AG09309 (cell line): ENCODE measurements at places on chromosomes 1 and 21.
A peak's percentile ranks its signal among the peaks of the same experiment; 100 is the strongest.

DNA sequence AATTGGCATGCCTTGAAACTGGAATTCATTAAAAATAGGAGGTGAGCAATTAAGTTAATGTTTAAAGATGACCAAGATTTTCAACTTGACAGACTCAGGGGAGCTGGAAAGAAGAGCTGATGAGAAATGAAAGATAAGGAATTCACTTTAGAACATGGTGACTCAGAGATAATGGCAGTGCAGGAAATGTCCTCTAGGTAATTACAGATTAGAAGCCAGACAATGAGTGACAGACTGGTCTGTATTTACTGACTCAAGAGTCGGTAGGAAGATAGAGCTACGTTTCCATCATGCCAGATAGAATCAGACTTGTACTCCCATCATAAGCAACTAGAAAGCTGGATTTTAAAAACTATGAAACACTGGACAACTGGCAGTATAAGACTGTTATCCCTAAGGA is 151.6 kb downstream of the AJAP1 start:
- no peak for DNase-seq

DNA sequence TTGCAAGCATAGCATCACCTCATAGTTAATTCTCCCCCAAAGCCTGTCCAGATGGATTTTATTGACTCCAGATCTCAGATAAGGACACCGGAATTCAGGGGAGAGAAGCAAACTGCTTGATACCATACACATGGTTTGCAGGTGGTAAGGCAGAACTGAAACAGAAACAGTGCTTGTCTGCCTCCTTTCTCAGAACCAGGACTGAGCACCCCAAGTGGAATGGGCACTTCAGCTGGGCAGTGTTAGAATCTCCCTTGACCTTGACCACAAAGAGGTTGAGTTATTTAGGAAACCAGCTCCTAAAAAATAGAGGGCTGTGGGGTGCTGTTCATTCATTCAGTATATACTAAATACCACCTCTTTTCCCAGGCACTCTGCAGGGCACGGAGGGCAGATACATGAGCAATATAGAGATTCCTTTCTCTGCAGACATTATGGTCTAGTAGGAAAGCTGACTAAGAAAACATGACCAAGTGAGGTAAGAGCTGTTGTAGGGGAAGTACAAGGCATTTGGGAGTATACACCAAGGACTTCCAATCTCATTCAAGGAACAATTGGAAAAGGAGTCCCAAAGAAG is 185.2 kb downstream of the C1orf94 start:
- no peak for DNase-seq

DNA sequence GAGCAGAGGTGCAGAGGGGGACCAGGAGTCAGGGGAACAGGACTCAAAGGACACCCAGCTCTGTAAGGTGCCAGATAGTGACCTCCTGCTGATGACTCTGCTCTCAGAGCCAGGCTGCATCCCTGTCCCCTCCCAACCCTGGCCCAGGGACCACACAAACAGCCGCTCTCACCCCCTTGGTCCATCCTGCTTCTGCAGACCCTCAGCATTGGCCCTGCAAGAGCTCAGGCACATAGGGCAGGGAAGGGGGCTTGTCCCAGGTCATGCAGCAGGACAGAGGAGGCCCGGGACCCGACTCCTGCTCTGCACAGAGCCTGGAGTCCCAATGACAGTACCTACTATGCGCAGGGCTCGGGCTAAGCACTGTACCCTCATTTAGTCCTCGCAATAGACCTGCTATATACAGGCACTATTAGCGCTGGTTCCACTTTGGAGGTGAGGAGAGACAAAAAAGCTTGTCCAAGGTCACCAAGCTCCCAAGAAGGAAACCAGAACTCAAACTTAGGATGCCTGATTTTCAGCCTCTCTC is 15.7 kb downstream of the EPHA2 start:
- DNase-seq: no peak

DNA sequence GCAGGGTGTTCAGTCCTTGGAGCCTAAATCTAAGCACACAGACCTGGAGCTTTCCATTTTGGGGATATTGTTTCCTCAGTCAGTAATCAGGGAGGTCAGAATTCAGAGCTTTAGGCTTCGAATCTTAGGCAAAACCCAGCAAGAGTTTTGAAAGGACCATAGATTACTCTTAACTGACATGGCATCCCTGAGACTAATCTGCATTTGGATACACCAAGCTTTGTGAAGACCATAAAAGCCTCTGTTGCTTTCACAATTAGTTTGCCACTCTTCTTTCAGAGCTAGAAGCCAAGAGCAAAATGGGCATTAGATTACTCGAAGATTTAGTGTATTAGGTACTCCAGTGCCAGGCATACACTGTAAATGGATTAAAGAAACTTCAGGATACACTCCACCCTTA is 131.8 kb upstream of the GREM2 start:
- DNase-seq: no peak

- no peak for DNase-seq
Measured at GRCh38 chr1:172378109-172378760, 42.2 kb upstream of the C1orf105 start.

- DNase-seq: no peak
Measured at GRCh38 chr1:25523542-25523941, 19.9 kb upstream of the LDLRAP1 start.

GRCh38 chr1:185561629-185562028 is 172.6 kb upstream of the HMCN1 start:
- peak; percentile 44 for DNase-seq

DNA sequence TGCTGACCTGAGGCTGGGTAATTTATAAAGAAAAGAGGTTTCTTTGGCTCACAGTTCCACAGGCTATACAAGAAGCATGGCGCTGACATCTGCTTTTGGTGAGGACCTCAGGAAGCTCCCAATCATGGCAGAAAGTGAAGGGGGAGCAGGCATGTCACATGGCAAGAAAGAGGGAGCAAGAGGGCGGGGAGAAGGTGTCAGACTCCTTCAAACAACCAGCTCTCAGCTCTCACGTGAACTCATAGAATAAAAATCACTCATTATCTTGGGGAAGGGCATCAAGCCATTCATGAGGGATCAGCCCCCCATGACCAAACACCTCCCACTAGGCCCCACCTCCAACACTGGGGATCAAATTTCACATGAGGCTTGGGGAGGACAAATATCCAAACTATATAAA is 266.8 kb downstream of the RHOU start:
- DNase-seq: no peak

- DNase-seq: no peak
Measured at GRCh38 chr1:213387380-213388015, 336.5 kb downstream of the RPS6KC1 start.

DNA sequence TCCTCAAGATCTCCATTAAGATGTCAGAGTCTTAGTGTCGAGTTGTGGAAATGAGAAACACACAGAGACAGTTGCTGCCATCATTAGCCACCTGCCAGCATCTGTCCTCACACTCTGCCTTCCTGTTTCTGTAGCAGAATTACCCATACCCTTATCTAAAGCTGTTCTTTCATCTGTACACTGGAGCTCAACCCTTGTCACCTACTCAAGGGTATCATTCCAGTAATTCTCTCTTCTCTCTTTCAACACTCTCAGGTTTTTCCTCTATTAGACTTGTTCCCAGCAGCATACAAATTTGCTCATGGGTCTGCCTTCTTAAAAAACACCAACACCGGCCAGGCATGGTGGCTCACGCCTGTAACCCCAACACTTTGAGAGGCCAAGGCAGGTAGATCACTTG is 27.4 kb upstream of the RNF2 start:
- no peak for DNase-seq

DNA sequence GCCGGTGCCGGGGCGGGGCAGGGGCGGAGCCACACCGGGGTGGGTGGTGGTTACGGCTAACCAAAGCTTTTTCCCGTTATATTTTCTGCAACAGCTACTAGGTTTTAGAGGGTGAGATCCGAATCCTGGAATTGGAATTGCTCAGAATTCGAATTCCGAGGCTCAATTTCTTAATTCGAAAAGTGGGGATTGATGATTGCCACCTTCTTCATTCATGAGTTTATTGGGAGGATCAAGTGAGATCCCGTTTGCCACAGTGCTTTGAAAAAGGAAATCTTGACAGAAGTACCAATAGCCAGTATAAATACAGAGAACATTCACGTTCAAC is 207 bp upstream of the SVBP start:
- no peak for DNase-seq

DNA sequence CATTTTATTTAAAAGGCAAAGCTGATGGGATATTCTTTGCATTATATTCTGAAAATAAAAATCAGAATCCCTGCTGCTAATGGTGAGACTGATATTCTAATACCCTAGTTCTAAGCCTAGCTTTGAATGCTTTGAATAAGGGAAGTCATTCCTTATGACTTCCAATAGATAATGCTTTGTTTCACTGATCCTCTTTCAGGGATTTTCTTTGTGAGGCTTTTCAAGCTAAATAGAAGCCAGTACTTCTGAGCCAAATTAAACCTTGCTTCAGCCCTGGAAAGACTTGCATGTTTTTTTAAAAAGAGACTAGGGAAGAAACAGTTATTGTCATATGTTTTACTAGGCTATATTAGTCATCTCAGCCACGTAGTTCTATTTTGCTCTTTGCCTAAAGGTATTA is 68.5 kb upstream of the CACYBP start:
- no peak for DNase-seq

DNA sequence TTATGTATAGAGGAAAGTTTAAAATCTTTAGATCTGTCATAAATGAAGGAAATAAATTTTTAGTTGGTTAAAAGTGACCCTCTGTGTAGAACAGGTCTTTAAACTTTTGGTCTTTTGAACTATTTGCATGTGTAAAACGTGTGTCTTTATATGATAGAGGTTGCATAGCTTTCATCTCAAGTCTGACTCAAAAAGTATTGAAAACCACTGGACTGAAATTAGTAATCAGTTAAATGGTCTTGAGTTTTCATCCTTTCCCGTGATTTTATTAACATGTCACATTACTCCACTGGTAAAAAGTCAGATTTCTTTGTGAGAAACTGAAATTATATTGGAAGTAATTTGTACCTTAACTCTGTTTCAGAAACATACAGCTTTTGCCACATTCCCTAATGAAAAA is 1.8 kb downstream of the RNPC3 start:
- no peak for DNase-seq

- DNase-seq: no peak
Measured at GRCh38 chr1:16112596-16113555, 39.4 kb upstream of the FAM131C start.

DNA sequence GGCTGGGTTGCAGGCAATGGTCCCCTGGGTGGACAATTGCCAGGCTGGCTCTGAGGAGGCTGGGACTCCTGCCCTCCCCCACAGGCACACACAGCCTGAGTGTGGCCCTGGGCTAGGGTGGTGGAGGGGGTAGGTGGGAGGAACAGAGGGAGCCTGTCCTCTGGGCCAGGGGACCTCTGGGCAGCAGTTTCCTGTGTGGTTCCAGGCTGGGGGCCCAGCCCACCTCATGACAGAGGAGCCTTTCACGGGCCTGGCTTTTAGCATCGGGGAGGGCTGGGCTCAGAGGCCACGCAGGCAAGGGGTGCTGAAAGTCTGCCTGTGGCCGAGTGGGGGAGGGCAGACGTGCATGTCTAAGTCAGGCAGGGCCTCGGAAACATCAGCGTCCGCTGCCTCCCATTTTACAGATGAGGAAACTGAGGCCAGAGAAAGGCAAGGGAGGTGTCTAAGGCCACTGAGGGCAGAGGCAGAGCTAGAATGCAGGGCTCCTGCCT is 7.0 kb downstream of the EXTL1 start:
- DNase-seq: no peak

DNA sequence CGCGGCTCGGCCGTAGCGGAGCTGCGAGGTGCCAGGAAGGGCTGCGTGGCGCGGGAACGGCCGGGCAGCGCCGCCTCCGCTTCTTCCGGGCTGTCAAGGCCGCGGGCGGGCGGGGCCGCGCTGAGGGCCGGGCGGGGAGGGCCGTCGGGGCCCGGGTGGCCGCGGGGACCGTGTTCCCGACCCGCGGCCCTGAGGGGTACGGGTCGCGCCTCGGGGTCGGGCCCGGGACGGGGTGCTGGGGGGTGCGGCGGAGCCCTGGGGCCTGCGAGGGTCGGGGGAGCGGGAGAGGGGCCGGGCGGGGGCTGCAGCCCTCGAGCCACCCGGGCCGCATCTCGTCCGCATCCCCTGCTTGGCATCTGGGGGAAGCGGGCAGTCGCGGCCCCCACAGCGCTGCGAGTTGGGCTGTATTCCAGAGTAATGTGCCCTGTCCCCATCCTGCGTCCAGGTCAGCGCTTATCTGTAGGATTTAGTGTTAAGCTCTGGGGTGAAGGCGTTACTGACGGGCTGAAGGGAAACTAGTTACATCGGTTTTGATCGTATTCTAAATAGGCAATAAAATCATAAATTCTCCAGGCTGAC is 379 bp downstream of the RER1 start:
- DNase-seq: no peak

- no peak for DNase-seq
Measured at GRCh38 chr1:224390517-224390916, 33.8 kb downstream of the CNIH4 start.
